ENCODE measurements at places on chromosomes 7 and 10.

DNA sequence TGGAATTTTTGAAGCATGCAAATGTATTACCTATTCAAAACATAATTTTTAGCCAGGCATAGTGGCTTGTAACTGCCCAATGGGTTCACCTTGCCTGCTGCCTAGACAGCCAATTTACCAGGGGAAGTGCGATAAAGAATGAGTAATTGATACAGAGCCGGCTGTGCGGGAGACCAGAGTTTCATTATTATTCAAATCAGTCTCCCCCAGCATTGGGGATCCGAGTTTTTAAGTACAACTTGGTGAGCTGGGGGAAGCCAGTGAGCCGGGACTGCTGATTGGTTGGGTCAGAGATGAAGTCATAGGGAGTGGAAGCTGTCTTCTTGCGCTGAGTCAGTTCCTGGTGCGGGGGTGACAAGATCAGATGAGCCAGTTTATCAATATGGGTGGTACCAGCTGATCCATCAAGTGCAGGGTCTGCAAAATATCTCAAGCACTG is 29.1 kb upstream of the NRBF2 start:
- peak; percentile 11 for DNase-seq

GRCh38 chr7:114539575-114539974 is 125.0 kb downstream of the FOXP2 start:
- no peak for DNase-seq

- no peak for DNase-seq
Observed at GRCh38 chr7:128801667-128802418, 10.1 kb downstream of the CCDC136 start.

DNA sequence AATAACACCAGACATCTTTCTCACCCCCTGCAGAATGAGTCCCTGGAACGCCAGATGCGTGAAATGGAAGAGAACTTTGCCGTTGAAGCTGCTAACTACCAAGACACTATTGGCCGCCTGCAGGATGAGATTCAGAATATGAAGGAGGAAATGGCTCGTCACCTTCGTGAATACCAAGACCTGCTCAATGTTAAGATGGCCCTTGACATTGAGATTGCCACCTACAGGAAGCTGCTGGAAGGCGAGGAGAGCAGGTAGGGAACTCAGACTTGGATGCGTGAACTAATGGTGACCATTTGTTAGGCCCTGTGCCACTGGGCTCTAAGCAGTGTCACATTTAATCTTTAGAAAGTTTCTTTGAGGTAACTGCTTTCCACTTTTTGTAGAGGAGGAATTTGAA is 7.1 kb downstream of the VIM start:
- no peak for DNase-seq

DNA sequence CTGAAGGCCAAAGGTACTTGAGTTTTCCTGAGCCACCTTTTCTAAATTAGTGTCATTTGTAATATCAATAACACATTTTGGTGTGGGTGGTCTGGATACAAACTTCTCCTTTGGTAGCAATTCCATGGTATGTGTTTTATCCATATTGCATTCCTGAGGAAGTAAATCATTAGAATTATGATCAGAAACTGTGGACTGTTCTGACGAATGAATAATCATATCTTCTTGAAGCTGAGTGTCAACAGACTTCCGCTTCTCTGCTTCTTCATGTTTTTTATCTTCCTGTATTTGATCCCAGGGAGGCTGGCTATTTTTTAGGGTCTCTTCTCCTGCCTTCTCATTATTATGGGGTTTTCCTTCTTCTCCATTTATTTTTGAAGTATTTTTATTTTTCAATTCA is 81.4 kb downstream of the NRBF2 start:
- no peak for DNase-seq

DNA sequence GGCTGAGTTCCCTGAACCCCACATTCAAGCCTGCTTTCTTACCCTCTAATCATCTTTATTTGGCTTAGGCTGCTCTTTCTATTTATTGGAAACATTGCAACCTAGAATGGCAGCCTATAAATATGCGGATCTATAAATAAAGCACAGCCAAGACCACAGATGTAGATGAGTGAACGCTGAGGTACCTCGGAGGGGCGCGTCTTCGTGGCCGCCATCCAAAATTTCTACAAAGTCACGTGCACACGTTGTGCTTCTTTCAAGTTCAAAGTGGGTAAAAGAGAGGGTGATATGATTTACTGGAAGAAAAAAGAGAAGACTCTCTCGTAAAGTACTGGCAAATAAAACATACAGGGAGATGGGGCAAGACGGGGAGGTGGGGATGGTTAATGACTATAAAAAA is 132.6 kb upstream of the RSU1 start:
- no peak for DNase-seq

- DNase-seq: no peak
Observed at GRCh38 chr10:48572414-48572813, 32.5 kb downstream of the ARHGAP22 start.
